ENCODE measurements at places on chromosomes 2 and 18.

GRCh38 chr18:59616501-59616900, 80.7 kb downstream of the CCBE1 start:
- DNase-seq: no peak

- DNase-seq: no peak
Measured at GRCh38 chr2:9735335-9735734, 104.5 kb upstream of the YWHAQ start.

DNA sequence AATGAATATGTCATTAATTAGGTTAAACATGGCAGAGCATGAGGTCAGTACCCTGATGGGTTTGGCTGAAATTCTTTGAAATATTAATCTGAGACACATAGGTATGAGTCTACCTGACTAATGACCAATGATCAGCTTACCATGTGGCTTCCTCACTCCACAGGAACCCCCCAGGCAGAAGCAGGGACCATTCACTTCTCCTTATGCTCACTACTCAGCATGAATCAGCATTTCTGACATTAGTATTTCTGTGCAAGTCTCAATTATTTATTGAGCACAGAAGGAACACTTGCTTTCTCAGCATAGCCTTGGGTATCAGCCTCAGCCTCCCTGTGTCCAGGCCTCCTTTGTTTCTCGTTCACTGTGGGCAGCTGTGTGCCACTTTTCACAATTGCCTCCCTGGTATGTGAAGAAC, 9.3 kb upstream of the KCNE4 start:
- DNase-seq: no peak

GRCh38 chr2:145958611-145959010, 1438.7 kb upstream of the ZEB2 start:
- DNase-seq: no peak

GRCh38 chr2:54946220-54946805, 103.9 kb downstream of the RTN4 start:
- no peak for DNase-seq

GRCh38 chr2:101119431-101119830, 31.8 kb downstream of the TBC1D8 start:
- no peak for DNase-seq

DNA sequence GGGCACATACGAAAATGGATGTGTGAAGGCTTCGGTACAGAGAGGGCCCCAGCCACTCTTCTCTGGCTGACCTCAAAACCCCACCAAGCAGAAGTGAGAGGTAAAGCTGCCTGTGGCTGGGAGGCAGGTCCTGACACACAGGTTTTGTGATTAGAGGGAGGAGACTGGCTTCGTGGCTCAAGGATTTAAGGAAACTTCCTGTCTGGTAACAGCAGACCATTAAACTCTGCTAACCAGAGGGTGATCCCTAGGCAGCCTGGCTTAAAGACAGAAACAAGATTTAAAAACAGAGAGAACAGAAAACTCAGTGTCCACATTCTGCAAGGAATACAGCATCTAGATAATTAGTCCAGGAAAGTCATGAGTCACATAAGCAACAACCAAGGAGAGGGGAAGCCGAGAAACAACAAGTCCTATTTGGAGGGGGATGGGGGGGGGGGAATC, 101.9 kb downstream of the NFATC1 start:
- DNase-seq: no peak

DNA sequence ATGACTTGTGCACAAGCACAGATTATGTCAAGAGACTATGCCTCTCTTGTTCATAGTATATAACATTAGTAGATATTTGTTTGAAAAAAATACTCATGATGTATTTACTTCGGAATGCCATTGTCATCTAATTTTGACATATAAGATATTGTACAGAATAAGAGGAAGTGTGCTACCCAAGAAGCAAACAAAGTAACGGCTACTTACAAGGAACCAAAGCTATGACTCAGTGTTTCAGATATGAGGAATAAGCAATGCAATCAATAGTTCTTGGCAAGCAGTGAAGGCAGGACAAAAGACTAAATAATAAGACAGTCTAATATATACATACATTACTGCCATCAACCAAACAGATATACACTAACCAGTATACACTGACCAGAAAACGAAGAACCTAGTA, 256.3 kb downstream of the CCDC178 start:
- no peak for DNase-seq

DNA sequence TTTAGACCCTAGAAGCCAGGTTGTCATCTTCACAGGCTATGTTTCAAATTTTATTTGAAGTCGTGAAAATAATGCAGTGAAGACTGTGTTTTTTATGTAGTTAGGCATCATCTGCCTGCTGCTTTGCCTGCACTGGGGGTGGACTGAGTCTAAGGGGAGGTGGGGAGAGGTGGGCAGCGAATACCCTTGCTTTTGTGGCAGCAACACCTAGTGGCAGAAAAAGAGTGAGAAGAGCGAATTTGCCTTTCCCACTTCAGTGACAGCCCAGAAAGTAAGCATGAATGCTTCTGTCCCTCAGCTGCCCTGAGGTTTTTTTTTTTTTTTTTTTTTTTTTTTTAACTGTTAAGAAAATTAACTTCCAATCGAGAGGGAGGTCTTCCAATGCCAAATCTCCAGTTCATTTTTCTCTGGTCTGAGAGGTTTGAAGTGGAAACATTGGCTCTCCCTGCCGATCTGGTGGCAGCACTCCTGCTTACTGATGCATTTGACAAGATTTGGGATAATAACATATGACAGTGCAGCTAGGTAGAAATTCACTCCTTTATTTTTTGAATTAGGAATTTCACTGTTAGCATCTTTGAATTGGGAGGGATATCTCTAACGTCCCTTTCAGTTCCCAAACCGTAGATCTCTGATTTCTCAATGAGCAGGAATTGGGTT, 60.3 kb upstream of the LYPD6B start:
- DNase-seq: no peak

GRCh38 chr2:98241592-98241991, 104.7 kb upstream of the CNGA3 start:
- DNase-seq: no peak

GRCh38 chr18:23732439-23732838, 43.2 kb downstream of the LAMA3 start:
- DNase-seq: no peak

DNA sequence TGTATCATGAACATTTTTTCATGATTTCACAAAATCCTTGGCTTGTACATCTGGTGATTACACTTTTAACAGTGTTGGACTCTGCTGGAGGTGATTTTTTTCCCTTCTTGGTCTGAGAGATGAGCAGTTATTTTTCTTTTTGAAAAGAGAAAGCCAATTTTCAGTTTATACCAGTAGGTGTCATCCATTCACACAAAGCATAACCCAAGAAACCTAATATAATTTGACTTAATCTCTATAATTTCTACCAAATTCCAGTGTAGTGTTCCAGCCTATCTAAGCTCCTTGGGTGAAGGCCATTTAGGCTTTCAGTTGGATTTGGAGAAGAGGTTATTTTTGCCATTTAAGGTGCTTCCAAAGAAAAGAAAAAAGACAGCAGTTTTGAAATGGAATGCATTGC, 7.7 kb upstream of the ICOS start:
- DNase-seq: no peak

- DNase-seq: no peak
Measured at GRCh38 chr2:229836847-229837246, 85.0 kb downstream of the TRIP12 start.

- no peak for DNase-seq
Measured at GRCh38 chr18:14104201-14104600, 28.0 kb downstream of the ZNF519 start.

GRCh38 chr18:36130039-36130831, 536 bp downstream of the ELP2 start:
- peak; percentile 2 for DNase-seq

- DNase-seq: peak; percentile 36
Measured at GRCh38 chr18:42310956-42311355, 355.9 kb downstream of the PIK3C3 start.

- no peak for DNase-seq
Measured at GRCh38 chr2:241617431-241618154, 19.4 kb downstream of the THAP4 start.

GRCh38 chr2:74004212-74005182, 19.8 kb downstream of the TET3 start:
- no peak for DNase-seq

DNA sequence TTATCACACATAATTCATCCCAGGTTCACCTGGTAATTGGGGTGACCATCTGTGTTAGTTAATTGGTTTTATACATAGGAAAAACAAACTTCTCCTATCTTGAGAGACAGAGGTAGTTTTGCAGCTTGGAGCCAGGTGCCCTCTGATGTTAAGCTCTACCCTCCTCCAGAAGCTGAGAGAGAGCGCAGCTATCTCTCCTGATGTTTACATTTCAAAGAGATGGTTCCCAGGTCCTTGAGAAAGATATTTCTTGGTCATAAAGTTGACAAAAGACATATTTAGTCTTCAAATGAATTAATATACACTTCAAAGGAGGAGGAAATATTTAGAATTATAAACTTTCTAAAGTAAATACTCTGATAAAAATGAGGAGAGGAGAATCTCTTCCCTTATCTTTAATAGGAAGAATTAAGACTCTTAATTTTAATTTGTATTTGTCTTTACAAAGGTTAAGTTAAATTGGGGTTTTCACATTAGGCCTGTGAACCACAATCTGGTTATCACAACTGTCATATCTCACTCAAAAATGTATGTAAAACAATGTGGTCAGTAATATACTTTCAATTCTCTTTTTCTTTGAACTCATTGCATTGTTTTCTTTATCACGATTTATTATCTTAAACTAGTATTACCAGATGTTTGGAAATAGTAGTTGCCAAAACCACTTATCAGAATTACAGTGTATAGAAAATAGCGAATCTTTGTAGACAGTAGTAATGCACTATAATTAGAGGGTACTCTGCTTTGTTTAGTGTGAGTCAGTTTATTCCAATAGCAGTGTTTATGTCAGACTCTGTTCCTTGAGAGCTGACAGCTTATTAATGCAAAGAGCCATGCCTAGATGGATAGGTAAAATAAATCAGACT, 26.8 kb downstream of the SERPINB4 start:
- DNase-seq: no peak
